ENCODE measurements at places on chromosomes 7 and 10.

- peak; percentile 94 for DNase-seq
Measured at GRCh38 chr7:32495298-32496051, at the start of gene AVL9. Gene AVL9 (plus strand): TSS chr7:32495489. CDS start chr7:32495710, 221 bp downstream.

- no peak for DNase-seq
Measured at GRCh38 chr10:105837951-105838350, 1196.9 kb downstream of the SORCS3 start.

DNA sequence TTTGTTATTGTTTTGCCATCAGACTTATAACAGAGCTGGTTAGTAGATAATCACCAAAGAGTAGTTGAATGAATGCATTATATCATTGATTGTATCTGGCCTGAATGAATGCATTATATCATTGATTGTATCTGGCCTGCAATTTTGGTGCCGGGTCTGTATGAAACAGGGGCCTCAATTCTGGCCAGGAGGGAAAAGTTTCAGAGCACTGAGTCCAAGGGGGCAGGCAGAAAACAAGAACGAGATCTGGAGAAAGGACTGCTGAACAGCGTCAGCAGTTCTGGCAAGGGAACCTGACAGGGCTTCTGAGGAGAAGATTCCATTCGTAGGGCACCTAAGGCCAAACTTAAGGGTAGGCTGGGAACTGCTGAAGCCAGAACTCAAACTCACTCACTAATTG is 128.0 kb downstream of the SEMA3C start:
- DNase-seq: no peak

DNA sequence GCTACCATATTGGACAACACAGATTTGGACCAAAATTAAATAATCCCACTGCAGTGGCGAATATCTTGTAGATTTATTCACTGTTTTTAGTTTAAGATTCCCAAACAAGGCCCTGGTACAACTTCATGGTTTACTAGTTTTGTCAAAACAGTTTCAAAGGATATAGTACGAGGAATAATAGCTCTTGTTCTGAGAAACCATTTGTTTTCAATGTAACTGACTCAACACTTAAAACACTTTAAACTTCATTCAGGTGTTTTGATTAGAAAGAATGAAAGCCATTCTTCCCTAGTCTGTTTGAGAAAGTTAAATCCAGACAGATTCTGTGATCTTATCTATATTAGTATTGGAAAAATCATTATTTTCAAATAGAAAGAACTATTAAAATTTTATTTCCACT is 276.4 kb upstream of the MKLN1 start:
- no peak for DNase-seq

- no peak for DNase-seq
Measured at GRCh38 chr10:119511828-119512515, 30.5 kb downstream of the RGS10 start.

- no peak for DNase-seq
Measured at GRCh38 chr10:85624511-85624910, 742.1 kb downstream of the GRID1 start.

DNA sequence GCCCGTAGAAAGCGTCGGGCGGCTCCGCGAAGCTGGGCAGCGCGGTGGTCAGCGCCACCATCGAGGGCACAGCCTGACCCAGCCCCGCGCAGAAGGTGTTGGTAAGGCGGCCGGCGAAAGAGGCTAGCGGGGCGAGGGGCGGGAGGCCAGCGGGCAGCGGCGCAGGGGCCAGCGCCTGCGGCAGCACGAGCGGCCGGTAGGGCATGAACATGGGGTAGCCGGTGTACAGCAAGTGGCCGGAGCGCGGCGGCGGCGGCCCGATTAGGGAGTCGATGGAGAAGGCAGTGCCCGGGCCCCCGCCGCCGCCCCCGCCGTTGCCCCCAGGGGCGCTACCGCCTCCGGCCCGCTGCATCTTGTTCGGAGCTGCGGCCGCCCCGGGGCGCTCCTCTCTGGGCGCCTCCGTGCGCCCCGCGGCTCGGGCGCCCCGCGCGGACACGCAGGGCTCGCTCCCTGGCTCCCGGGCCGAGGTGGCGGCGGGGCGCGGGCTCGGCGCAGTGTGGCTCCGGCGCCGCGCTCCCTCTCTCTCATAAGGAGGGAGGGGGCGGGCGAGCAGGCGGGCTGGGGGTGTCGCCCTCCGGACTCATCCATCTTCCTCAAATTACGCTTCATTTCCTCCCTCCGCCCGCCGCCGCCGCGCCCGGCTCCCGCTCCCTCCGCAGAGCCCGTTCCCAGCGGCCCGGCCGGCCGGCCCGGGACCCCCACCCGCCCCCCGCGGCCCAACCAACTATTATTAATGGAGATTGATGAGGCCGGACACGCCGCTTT is at the start of gene GBX1:
GBX1 (minus strand) TSS at position 498 of the 765 bp plus-strand sequence; CDS start at position 352, 146 bp downstream.
- no peak for DNase-seq

- no peak for DNase-seq
Measured at GRCh38 chr7:1086588-1087464, 1.1 kb upstream of the GPER1 start.

DNA sequence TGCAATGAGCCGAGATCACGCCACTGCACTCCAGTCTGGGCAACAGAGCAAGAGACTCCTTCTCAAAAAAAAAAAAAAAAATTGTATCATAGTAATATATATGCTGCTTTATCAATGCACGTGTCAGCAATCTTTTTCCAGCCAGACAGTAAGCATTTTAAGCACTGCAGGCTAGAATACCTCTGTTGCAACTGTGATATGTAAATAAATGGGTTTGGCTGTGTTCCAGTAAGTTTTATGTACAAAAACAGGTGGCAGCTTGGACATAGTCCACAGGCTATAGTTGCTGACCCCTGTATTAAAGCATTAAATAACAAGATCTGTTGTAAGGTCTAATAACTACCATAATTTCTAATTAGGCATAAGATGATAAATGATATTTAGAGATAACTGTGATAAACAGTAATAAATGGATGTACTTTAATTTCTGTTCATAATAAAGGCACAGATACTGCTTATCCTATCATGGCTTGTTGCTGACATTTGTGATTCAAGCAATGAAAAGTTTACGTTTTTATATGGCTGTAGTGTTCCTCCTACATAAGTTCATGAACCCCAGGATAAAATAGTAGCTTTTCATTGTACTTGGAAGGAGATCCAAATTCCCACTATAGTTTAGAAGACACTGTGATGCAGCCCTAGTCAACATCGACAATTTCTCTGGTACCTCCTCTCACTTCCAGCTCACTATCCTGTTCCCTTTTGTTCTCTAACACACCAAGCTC is 161.4 kb downstream of the ELMO1 start:
- no peak for DNase-seq

GRCh38 chr7:151264615-151265014 is 16.1 kb upstream of the SMARCD3 start:
- no peak for DNase-seq

GRCh38 chr7:2195400-2196246 is 37.1 kb downstream of the MAD1L1 start:
- DNase-seq: no peak

DNA sequence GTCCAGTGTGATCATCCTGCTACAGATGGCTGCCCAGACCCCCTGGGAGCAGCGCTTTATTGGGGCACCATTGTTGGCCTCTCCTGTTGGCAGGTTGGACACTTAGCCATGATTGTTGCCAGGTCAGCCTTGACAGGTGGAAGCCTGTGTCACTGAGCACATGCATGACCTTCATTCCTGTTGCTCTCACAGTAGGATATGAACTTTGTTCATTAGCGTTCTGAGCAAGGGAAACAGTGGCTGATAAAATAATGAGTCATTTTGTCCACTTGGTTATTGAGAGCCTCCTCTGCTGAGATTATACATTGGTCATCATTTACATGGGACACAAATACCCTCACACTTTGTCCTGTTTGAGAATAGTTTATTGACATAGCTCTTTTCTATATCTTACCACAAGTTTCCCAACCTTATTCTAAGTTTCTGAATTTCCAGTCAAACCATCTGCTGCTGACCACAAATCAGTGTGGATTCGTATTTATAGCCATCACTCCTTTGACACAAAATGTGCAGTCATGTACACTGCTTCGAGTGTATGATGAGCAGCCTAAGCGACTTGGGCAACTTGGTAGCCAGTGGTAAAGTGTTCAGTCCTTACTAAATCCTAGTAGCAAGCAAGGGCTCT is 102.6 kb downstream of the TPST1 start:
- DNase-seq: no peak

- no peak for DNase-seq
Measured at GRCh38 chr7:38169847-38170246, 8.2 kb upstream of the STARD3NL start.

DNA sequence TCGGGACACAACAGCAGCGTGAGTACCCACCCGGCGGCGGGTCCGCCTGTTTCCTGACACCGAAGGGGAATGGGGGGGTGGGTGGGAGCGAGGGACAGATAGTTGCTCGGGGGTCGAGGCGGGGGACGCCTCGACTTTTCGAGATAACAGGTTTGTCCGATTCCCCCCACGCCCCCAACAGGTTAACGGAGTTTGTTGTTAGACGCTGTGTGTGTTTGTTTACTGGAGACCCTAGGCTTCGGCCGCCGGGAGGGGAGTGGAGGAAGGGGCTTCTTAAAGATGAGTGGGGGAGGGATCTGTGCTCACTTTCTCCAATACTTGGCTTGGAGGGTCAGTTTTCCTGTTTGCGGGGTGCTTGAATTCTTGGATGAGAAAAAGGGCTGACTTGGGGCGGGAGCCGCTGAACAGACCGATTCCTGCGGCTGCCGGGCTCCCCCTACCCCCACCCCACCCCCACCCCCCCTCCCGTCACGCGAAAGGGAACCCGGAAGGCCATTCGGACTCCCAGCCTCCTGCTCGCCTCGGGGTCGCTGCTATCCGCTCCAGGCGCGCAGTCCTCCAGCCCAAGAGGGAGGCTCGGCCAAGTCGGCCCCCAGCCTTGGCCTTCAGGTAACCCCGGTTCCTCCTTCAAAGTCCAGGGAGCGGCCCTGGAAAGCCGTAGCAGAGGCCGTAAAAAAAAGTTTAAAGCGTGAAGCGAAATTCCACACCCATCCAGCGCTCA is 1.0 kb downstream of the SORCS3 start:
- DNase-seq: no peak

GRCh38 chr10:33657154-33657908 is 322.9 kb upstream of the NRP1 start:
- peak; percentile 3 for DNase-seq

DNA sequence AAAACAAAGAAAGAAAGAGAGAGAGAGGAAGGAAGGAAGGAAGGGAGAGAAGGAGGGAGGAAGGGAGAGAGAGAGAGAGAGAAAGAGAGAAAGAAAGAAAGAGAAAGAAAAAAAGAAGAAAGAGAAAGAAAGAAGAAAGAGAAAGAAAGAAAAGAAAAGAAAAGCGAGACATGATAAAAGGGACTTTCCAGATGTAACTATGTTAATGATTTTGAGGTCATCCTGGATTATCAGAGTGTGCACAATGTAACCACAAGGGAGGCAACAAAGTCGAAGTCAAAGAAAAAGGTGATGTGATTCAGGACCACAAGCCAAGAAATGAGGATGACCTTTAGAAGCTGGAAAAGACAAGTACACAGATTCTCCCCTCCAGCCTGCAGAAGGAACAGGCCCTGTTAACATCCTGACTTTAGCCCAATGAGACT is 48.9 kb upstream of the PAX2 start:
- no peak for DNase-seq

- DNase-seq: no peak
Measured at GRCh38 chr10:119347181-119347974, 140.0 kb downstream of the GRK5 start.

Data from NCI-H187 (cell line).